ENCODE measurements at places on chromosomes 6 and 20. TPM values are rescaled to one million over a fixed set of nuclear protein-coding genes. Genes with fewer than 3 reads are reported as not detected.
A peak's percentile ranks its signal among the peaks of the same experiment; 100 is the strongest.

DNA sequence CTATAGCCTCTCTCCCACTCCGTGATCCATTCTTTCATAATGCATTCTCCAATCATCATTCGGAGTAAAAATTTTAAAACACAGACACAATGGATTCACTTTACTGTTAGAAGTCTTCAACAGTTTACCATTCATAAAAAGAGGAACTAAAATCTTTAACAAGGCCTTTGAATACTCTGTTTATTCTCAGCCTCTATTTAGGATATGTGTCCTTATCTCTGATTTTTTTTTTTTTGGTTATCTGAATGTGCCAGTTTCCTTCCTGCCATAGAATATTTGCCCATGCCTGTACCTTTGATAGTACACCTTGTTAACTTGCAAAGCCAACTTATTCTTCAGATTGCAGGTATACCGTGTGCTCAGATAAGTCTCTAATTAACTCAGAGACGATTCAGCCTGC, 11.1 kb downstream of the CRISP1 start:
- H3K36me3 ChIP-seq, result no peaks in the 10 kb centered on the region
- no peak overlapping the region for H3K27ac ChIP-seq
- H3K4me3 ChIP-seq, result no peak overlapping the region
- H3K27me3 ChIP-seq, result no peaks in the 10 kb centered on the region

GRCh38 chr20:42957018-42957703, 232.5 kb downstream of the PTPRT start:
- H3K4me3 ChIP-seq, result no peak overlapping the region
- DNase-seq, result no peak
- no peaks in the 10 kb centered on the region for H3K36me3 ChIP-seq
- no peak overlapping the region for H3K27ac ChIP-seq

GRCh38 chr20:9884061-9884460, 45.2 kb upstream of the PAK5 start:
- no peak for DNase-seq
- no peak overlapping the region for H3K4me3 ChIP-seq
- no peaks in the 10 kb centered on the region for H3K4me1 ChIP-seq
- H3K27ac ChIP-seq, result no peak overlapping the region

- H3K27ac ChIP-seq, result no peak overlapping the region
- H3K4me3 ChIP-seq, result no peak overlapping the region
- H3K36me3 ChIP-seq, result no peaks in the 10 kb centered on the region
- H3K4me1 ChIP-seq, result no peaks in the 10 kb centered on the region
- no peaks in the 10 kb centered on the region for H3K27me3 ChIP-seq
Measured at GRCh38 chr6:21277601-21278374, 315.8 kb upstream of the SOX4 start.

DNA sequence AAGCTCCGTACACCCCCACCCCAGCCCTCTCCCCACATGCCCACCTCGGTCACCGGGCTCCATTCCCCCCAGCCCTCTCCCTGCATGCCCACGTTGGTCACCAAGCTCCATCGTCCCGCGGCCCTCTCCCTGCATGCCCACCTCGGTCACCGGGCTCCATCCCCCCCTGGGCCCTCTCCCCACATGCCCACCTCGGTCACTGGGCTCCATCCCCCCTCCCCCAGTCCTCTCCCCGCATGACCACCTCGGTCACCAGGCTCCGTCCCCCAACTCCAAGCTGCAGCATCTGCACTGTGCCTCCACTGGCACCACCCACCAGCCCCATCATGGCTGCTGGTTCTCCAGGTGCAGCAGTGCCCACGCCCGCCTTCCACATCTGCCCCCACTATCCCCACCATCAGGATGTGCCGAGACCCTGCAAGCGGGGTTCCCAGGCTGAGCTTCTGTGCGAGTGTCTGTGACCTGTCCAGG, 16.8 kb downstream of the TAF4 start:
- no peaks in the 10 kb centered on the region for H3K27me3 ChIP-seq
- no peak overlapping the region for H3K4me3 ChIP-seq
- H3K4me1 ChIP-seq, result no peaks in the 10 kb centered on the region
- no peaks in the 10 kb centered on the region for H3K36me3 ChIP-seq
- no peak overlapping the region for H3K27ac ChIP-seq

DNA sequence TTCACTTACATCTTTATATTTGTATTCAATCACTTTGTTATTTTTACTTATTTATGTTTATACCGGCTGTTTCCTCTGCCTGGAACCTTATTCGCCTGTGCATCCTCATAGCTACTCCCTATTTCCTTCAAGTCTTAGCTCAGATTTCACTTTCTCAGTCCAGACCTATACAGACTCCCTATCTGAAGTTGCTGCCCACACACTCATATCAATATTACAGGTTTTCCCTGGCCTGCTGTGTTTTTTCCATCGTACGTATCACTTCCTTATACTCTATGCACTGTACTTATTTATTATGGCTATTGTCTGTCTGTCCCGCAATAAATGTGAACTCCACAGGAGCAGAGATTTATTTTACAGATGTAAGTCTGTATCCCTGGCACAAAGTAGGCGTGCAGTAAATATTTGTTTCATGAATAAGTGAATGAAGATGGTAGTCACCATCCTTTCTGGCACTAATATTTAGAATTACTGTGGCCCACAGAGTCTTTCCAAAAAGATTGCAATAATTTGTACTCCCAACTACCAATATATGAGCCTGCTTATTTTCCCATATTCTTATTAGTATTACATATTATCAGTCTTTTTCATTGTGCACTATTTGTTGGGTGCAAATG, 64.9 kb downstream of the TNFAIP3 start:
- H3K4me1 ChIP-seq, result peaks cover 3% of the 10 kb centered on the region
- H3K27ac ChIP-seq, result no peak overlapping the region
- no peak for DNase-seq
- H3K4me3 ChIP-seq, result no peak overlapping the region
- H3K36me3 ChIP-seq, result no peaks in the 10 kb centered on the region
- H3K27me3 ChIP-seq, result no peaks in the 10 kb centered on the region

The SGK2 gene
- 82.3 TPM for total RNA-seq

- no peaks in the 10 kb centered on the region for H3K27me3 ChIP-seq
- peaks cover 4% of the 10 kb centered on the region for H3K4me1 ChIP-seq
- H3K36me3 ChIP-seq, result no peaks in the 10 kb centered on the region
- H3K4me3 ChIP-seq, result no peak overlapping the region
- DNase-seq, result no peak
Measured at GRCh38 chr6:41531591-41532582, 14.3 kb upstream of the FOXP4 start.

GRCh38 chr6:6856538-6857523, 250.9 kb upstream of the RREB1 start:
- peak overlapping the region; percentile 81 for H3K27ac ChIP-seq
- DNase-seq, result peak; percentile 79
- no peaks in the 10 kb centered on the region for H3K27me3 ChIP-seq
- no peak overlapping the region for H3K4me3 ChIP-seq
- peaks cover 3% of the 10 kb centered on the region for H3K4me1 ChIP-seq

GRCh38 chr6:43935921-43936439, 166.0 kb downstream of the VEGFA start:
- H3K4me1 ChIP-seq, result no peaks in the 10 kb centered on the region
- no peak overlapping the region for H3K4me3 ChIP-seq
- no peak overlapping the region for H3K27ac ChIP-seq

The TRPC4AP gene
- total RNA-seq, result 63.2 TPM

The PPIL6 gene
- total RNA-seq, result 0.91 TPM

DNA sequence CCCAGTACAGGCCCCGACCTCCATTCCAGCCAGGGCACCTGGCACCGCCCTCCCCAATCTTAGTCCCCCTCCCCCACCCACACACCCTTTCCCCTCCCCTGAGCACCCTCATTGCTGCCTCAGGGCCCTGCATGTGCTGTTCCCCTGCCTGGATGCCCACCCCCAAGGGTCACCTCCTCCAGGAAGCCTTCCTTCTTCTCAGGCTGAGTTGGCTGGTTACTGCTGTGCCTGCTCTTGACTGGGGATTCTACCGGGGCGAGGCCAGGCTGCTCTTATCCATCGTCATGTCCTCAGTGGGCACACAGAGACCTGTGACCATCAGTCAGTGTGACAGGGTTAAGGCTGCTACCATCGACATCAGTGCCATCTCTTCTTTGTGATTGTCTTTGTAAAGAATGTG, 23.6 kb downstream of the BHLHE23 start:
- DNase-seq, result no peak
- H3K27ac ChIP-seq, result no peak overlapping the region
- no peaks in the 10 kb centered on the region for H3K36me3 ChIP-seq
- H3K4me1 ChIP-seq, result no peaks in the 10 kb centered on the region
- H3K27me3 ChIP-seq, result peaks cover 19% of the 10 kb centered on the region

- H3K27me3 ChIP-seq, result no peaks in the 10 kb centered on the region
- no peak overlapping the region for H3K4me3 ChIP-seq
- no peaks in the 10 kb centered on the region for H3K36me3 ChIP-seq
Measured at GRCh38 chr20:40668449-40669228, 20.4 kb downstream of the MAFB start.

The VSX1 gene
- total RNA-seq, result not detected

GRCh38 chr6:144213315-144213714, 63.0 kb downstream of the STX11 start:
- H3K36me3 ChIP-seq, result no peaks in the 10 kb centered on the region
- H3K4me3 ChIP-seq, result no peak overlapping the region
- H3K4me1 ChIP-seq, result peaks cover 5% of the 10 kb centered on the region
- no peaks in the 10 kb centered on the region for H3K27me3 ChIP-seq
- no peak for DNase-seq

- H3K27me3 ChIP-seq, result no peaks in the 10 kb centered on the region
- H3K27ac ChIP-seq, result no peak overlapping the region
- H3K4me3 ChIP-seq, result no peak overlapping the region
- no peaks in the 10 kb centered on the region for H3K4me1 ChIP-seq
- DNase-seq, result no peak
- no peaks in the 10 kb centered on the region for H3K36me3 ChIP-seq
Measured at GRCh38 chr6:133274813-133275212, 33.7 kb downstream of the EYA4 start.

DNA sequence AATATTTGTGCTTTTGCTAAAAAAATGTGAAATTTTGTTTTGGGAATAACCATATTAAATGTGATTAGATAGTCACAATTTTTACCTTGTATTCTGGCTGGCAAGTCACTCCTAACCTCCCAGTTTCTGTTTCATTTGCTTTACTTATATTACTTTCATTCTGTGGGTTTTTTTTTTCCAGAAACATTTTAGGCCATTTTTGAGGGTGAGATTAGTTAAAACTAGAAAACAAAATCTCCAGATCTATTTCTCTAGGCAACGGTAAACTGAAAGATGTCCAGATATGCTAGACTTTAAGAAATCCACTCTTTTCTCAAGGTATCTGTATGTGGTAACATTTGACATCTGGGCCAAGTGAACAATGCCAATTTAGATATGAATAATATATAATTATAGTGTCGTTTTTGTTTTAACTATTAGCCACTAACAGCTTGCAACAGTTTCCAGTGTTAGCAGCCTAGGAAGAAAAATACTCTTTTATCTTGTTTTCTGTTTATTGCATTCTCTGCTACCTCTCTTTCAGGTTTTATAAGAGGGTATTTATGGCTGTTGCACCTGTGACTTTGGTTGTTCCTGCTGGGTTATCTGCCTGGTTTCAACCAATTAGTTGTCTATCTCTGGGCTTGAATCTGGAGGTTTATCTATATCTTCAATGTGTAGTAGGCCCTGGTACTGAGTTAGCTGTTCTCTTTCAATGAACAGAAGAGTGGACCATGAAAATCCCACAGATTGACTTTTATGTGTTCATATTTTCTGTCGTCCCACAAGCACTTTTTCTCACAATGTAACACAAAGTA, 260.9 kb downstream of the NKAIN2 start:
- no peaks in the 10 kb centered on the region for H3K27me3 ChIP-seq
- no peak overlapping the region for H3K27ac ChIP-seq
- no peaks in the 10 kb centered on the region for H3K4me1 ChIP-seq
- no peak overlapping the region for H3K4me3 ChIP-seq
- H3K36me3 ChIP-seq, result no peaks in the 10 kb centered on the region

- H3K4me3 ChIP-seq, result no peak overlapping the region
- peaks cover 9% of the 10 kb centered on the region for H3K4me1 ChIP-seq
- no peak for DNase-seq
- no peak overlapping the region for H3K27ac ChIP-seq
- H3K27me3 ChIP-seq, result no peaks in the 10 kb centered on the region
Measured at GRCh38 chr20:50083034-50083433, 29.9 kb downstream of the UBE2V1 start.

The HAO1 gene
- total RNA-seq, result not detected

DNA sequence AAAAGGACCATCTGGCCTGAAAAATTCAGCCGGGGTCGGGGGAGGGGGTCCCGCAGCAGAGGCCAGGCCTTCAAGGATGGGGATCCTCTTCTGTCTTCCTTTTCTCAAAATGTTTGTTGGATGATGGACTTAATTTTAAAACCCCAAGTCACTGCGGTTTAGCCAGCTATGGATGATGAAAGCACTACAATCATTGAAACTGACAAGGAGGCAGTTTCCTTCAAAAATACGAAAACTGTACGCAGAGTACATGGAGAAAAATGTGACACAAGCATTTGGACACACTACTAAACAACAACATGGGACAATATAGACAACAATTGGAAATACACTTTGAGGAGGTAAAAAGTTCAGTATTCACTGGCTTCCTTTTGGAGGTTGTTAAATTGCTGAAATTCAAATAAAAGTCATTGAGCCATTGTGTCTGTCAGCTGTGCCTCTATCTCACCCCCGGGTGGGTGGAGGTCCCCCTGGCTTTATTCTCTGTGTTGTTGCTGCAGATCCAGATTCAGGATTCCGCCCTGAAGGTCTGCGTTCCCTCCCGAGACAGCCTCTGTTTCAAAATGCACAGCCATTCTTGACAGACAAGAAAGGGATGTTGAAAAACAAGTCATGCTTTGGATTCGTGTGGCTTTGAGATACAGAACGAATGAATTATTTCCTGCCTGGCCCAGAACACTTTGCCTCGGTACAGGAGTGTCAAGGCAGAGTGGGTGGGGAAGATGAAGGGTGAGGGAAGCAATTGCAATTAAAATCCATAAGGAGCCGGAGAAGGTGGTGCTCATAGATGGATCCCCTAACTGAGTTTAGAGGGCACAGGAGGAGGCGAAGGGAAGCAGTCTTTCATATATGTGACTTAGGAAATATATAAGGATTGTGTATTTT, 118.2 kb downstream of the TTLL2 start:
- H3K4me1 ChIP-seq, result no peaks in the 10 kb centered on the region
- H3K27ac ChIP-seq, result no peak overlapping the region
- no peak for DNase-seq
- H3K36me3 ChIP-seq, result no peaks in the 10 kb centered on the region

DNA sequence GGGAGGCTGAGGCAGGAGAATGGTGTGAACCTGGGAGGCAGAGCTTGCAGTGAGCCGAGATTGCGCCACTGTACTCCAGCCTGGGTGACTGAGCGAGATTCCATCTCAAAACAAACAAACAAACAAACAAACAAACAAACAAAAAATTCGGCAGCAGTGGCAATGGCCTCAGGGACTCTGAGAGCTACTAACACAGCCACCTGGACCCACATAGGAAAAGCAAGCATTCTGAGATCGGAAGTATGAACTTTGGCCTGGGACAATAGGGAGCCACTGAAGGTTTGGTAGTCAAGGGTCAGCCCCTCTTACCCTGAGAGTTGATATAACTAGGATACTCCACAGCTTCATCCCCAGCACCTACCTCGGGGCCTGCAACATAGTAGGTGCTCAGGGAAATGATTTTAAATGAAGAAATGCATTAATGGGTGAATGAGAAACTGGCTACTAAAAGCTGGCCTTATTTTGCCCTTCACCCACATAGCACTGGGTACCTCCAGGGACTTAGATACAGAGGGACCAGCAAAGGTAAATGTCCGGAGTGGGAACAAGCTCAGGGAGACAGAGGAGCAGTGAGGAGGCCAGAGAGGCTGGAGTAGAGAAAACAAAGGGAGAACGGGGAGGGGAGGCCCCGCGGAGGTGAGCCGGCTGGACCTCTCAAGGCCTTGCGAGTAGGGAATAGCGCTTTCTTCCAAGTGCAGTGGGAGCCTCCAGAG, 46.6 kb upstream of the PTGIS start:
- no peaks in the 10 kb centered on the region for H3K36me3 ChIP-seq
- H3K27ac ChIP-seq, result no peak overlapping the region
- no peaks in the 10 kb centered on the region for H3K27me3 ChIP-seq
- DNase-seq, result no peak
- no peak overlapping the region for H3K4me3 ChIP-seq
- peaks cover 4% of the 10 kb centered on the region for H3K4me1 ChIP-seq

Measured in colonic mucosa (tissue), 4 donors.